ENCODE measurements at places on chromosomes 5 and 9.

DNA sequence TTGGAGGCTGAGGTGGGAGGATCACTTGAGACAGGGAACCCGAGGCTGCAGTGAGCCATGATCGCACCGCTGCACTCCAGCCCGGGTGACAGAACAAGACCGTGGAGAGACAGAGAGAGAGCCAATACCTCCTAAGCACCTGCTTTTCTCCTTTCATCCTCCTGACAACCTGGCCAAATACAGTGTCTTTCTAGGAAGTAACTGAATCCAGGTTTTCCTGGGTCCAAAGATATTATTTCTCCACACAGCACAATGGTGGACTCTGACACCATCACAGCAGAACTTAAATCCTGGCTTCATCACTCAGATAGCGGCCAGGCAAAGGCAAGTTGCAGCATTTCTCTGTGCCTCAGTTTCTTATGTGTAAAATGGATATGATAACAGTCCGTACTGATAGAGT, 21.9 kb downstream of the DUSP1 start:
- DNase-seq, result no peak

DNA sequence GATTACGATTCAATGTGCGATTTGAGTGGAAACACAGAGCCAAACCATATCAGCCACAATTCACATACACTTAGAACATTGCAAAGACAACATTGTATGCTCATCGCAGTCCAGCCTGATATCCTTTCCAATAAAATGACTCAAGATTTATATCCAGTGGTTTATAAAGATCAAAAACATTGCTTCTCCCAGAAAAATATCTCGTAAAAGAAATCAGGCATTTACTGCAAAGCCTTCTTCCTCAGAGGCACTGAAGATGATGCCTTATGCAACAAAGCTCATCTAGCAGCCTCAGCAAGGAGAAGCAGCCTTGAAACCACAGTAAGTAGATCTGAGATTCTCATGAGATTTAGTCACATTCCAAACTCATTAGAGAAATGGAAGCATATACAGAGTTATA, 523.8 kb downstream of the ELAVL2 start:
- DNase-seq, result no peak

DNA sequence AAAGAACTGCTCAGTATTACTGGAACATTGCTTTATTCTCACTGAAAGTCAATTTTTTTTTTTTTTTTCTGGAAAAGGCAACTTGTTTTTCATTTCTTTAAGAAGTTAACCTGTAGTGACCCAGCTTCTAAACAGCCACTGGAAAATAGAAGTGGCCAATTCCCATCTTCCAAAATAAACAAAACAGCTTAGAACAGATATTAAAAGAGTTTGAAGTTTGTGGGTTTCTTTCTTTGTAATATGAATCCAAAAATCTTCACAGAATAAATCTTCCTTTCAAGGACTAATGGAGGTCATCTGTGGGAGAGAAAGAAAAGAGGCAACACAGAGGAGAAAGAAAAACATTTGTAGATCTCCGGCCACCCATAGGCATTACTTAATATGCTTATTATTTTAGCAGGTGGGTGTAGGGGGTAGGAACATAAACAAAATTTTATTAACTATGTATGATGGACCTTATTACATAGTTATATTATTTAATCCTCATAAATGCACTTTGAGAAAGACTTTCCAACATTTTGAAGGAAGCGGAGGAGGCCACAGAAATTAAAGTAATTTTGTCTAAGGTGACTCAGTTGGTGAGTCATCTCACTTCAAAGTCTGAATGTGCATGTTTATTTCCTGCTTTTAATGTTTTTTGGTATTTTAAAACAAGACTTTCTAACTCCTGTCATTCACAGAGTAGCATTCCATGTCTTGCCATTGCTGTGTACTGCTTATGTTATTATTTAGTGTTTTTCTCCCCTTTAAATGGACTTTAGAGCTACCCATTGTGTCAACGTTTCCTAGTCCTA, 1791.8 kb upstream of the WWC1 start:
- DNase-seq, result no peak

GRCh38 chr9:90340421-90340820, 302.2 kb downstream of the DIRAS2 start:
- no peak for DNase-seq

DNA sequence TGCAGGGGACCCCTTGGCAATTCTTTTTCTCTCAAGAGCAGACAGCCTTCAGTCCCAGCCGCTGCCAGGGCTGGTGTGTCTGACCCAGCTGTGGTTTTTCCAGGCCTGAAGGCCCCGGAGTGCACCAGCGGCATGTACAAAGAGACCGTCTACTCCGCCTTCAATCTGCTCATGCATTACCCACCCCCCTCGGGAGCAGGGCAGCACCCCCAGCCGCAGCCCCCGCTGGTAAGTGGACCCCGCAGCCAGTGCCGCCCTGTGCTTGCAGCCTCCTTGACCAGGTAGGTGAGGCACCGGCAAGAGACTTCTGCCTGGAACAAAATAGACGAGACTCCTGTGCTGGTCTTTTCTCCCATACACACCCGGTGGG, 1.3 kb downstream of the TCF7 start:
- no peak for DNase-seq

- no peak for DNase-seq
Observed at GRCh38 chr5:155189981-155190380, 176.4 kb downstream of the KIF4B start.

DNA sequence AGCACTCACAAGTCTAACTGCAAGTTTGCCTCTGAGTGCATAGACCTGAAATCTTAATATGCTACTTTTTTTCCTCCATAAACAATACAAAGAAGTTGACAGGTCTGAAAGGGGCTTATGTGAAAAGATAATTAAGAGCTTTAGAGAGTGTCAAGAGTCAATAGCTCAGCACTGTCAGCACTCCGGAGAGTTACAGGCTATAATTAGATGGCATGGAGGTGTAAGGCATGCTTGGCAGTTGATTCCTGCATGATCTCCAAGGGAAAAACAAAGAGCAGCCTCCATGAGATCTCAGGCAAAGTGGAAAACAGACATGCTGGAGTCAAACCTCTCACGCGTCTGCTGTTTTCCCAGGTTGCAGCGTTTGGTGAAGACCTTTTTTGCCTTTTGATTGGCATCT, 468.7 kb downstream of the TLE4 start:
- no peak for DNase-seq

GRCh38 chr5:15794052-15794985, 294.3 kb downstream of the FBXL7 start:
- no peak for DNase-seq

- DNase-seq, result no peak
Observed at GRCh38 chr5:24439465-24439864, 205.3 kb downstream of the CDH10 start.

DNA sequence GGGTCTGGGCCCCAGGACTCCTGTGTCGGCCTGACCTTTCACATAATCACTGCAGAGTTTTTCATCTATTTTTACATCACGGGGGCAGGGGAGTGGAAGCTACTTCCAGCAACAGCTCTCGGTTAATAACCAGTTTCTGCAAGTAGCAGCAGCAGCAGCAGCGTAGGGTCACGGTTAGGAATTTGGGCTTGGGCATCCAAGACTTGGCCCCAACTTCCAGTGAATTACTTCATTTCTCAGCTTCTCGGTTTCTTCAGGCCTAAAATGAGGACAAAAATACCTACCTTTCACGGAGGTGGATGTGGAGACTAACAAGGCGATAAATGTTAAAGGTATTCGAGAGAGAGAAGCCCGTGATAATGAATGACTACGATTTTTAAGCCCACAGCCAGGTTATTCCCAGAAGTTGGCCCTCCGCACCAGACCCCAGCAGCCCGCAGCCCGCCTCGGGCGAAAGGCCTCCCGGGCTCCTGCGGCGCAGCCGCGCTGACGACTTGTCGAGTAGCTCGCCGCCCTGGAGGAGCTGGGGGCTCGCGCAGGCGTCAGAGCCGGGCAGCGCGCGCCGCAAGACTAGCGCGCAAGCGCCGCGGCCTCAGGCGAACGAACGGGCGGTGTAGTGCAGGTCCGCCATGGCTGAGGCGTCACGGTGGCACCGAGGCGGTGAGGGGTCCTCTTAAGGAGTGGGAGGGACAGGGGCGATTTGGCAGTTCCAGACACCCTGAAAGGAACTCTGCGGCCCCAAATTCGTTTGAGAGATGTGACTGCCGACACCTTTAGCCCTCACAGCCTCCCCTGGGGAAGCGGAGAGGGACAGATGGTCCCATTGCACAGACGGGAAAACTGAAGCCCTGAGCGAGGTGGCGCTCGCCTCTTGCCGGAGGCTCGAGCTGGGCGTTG, at the start of gene PKD2L2:
TSS of gene PKD2L2 (plus strand) at position 595 of the 897 bp plus-strand sequence. CDS start at position 630, 35 bp downstream.
- peak; percentile 73 for DNase-seq
